CD8-positive, alpha-beta T cell (primary cell): ENCODE measurements at places on chromosomes 7 and 10.

DNA sequence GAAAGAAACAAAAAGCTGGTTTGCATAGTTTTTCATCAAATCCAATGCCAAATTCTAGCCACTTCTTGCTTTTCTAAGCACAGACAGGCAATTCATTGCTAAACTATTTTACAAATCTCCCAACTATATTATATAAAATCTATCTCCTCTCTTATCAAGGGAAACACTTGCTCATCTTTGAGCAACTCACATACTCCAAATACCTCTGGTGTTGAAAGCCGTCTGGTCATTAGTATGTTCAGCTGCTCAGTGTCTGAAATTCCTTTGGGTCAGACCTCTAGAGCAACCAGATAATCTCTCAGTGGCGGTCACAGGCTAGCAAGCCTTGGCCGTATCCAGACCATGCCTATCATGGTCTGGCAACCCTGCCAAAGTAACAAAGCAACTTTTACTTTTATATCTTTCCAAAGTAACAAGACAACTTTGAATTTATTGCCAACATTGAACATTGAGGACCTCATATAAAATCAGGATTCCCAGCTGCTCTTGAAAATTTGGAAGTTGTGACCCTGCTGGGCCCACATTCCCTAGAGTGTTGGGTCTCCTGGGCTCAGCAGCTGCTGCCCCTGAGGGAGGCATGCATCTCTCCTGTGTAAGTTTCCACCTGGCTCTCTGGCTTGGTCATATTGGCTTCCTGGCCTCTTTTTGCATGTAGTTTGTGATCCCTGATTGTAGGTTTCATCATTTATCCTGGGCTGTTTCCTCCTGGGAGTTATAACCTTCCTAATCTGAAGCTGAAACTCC lies 56.8 kb upstream of the LANCL2 start:
- DNase-seq: no peak

- DNase-seq: no peak
These were observed 1061.1 kb upstream of the GHITM start for GRCh38 chr10:83078160-83078559.

- no peak for DNase-seq
These were observed 7.4 kb upstream of the KAZALD1 start for GRCh38 chr10:101054351-101054750.

DNA sequence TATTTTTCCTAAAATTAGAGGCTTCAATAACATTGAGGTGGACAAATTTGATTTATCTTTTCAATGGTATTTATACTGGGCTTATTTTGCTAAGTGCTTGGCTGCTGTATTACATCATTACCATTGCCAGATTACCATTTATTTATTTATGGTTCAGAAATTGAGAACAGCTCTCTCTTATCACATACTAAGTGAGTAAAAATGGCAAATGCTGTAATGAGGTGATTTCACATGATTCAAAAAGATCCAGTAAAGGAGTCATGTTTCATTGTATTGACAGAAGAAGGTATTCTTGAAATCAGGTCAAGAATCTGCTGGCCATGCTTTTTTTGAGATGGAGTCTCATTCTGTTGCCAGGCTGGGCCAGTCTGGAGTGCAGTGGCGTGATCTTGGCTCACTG lies 322.6 kb downstream of the KIF20B start:
- DNase-seq: no peak

DNA sequence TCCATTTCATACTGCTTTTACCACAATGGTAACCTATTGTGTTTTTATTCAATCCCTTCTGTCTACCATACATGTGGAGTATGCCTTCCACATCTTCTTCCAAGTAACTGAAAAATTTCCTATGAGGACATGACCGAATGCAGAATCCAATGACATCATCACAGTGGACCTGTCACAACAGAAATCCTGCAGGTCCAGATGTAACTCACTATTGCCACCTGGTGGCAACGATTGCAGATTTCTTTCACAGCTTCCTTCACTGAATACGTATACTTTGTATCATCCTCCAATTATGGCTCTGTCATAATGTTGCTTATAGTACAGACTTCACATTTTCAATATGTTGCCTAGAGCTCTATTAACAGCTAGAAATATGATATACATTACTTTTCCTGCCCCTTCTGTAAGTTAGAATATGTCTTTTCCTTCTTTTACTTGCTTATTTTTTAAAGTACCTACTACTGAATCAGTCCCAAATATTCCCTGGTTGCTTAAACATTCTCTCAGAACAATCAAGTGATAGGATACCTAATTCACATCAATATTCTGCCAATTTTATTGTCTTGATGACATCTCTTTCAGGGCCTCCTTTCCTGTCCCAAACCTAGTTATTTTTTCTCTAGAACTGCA lies 45.4 kb downstream of the SLC13A1 start:
- DNase-seq: no peak

- peak; percentile 21 for DNase-seq
These were observed 24.1 kb downstream of the GRIFIN start for GRCh38 chr7:2452074-2452507.

DNA sequence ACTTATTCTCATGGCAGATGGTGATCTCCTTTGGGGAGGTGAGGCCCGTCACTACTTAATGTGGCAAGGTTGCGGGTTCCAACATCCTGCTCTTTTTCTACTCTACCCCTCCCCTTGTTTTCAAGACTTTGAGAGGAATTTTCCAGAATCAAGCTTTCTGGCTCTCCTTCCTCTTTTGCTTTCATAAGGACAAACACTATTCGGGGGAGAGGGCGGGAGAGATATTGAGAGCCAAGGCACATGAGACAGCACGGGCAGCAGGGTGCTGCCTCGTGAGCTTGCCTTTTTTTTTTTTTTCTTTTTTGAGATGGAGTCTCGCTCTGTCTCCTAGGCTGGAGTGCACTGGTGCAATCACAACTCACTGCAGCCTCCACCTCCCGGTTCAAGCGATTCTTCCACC lies 6.9 kb upstream of the PFKFB3 start:
- DNase-seq: no peak

GRCh38 chr7:17347401-17347800 lies 48.9 kb downstream of the AHR start:
- no peak for DNase-seq

DNA sequence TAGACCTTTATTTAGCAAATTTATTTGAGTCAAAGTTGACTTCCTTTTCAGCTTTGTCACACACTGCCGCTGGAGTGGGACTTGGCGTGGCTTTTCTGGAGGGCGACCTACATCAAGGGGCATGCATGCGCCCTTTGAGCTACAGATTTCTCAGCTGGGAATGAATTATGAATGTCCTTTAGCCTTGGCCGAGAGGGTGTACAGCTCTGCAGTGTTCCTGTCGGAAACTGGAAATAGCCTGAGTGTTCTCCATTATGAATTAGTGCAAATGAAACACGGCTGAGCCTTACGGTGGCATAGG lies 79.7 kb downstream of the GLRX3 start:
- no peak for DNase-seq

GRCh38 chr10:131137223-131137622 lies 174.3 kb downstream of the TCERG1L start:
- no peak for DNase-seq

DNA sequence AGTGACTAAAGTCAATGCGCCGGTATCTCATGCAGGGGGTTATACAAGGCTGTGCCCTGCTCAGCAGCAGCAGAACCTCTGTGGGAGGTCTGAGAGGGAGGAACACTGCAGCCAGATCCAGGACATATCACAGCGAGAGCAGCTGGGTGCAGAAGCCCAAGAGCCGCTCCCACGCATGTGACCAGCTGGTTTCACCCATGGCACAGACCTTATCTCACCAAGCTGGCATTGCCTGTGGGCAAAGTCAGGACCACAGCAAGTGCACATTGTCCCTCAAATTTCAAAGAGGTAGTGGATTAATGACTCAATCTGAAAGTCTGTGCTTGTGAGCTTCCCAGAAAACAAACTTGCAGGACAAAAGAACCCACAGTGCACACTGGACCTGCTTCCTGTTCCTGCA lies 31.6 kb upstream of the AKR1C1 start:
- DNase-seq: no peak

- DNase-seq: no peak
These were observed 73.0 kb downstream of the PLXDC2 start for GRCh38 chr10:19889256-19889655.

DNA sequence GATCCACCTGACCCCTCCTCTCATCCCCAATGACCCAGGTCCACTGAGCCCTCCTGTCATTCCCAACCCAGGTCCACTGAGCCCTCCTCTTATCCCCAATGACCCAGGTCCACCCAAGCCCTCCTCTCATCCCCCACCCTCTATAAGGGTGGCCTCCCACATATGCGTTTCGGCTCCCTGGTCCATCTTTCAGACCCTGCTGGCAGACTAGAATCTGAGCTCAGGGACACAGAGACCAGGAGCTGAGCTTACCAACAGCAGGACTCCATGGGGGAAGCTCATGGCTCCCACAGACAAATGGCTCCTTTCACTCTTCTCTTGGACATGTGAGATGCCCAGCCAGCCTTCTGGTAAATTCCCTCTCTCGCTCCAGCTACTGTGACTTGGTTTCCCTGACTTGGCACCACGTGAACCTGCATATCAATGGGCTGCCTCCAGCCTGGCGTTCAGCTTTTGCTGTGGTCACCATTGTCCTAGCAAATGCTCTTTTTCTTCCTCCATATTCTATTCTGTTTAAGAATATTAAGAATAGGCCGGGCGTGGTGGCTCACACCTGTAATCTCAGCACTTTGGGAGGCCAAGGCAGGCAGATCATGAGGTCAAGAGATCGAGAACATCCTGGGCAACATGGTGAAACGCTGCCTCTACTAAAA lies 24.8 kb upstream of the INPP5A start:
- no peak for DNase-seq

DNA sequence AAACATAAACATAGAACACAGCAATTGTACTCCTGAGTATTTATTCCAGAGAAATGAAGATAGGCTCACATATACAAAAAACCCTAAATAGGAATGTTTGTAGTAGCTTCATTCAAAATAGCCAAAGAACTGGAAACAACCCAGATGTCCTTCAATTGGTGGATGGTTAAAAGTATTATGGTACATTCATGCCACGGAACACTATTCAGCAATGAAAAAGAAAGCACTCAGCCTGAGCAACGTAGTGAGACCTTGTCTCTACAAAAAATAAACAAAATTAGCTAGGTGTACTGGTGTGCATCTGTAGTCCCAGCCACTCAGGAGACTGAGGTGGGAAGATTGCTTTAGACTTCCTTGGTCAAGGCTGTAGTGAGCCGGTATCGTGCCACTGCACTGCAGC lies 94.4 kb downstream of the RAPGEF5 start:
- no peak for DNase-seq

DNA sequence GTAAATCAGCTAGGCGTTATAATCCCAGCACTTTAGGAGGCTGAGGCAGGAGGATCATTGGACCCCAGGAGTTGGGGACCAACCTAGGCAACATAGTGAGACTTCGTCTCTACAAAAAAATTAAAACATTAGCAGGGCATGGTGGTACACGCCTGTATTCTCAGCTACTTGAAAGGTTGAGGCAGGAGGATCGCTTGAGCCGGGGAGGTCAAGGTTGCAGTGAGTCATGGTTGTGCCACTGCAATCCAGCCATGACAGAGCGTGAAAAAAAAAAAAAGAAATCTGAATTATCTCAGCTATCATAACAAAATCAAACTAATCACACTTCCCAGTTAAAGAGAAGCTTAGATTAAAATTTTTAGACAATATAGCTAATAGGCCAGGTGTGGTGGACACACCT lies 35.3 kb downstream of the ATAD1 start:
- no peak for DNase-seq
